ENCODE measurements at places on chromosomes 3 and 15. TPM values are rescaled to one million over a fixed set of nuclear protein-coding genes. Genes with fewer than 3 reads are reported as not detected.

- DNase-seq = no peak
These were observed 759.6 kb downstream of the SQOR start for GRCh38 chr15:46394463-46394862.

Gene TEX55
- total RNA-seq = not detected

GRCh38 chr3:130686833-130687232 lies 59.8 kb downstream of the PIK3R4 start:
- no peak for DNase-seq

GRCh38 chr3:113541519-113541918 lies 9.2 kb downstream of the SIDT1 start:
- no peak for DNase-seq

- DNase-seq = no peak
These were observed 28.8 kb upstream of the ST3GAL6 start for GRCh38 chr3:98734306-98734705.

Gene HCN4
- total RNA-seq = 0.17 TPM

GRCh38 chr3:312160-312733 lies 115.7 kb downstream of the CHL1 start:
- no peak for DNase-seq

DNA sequence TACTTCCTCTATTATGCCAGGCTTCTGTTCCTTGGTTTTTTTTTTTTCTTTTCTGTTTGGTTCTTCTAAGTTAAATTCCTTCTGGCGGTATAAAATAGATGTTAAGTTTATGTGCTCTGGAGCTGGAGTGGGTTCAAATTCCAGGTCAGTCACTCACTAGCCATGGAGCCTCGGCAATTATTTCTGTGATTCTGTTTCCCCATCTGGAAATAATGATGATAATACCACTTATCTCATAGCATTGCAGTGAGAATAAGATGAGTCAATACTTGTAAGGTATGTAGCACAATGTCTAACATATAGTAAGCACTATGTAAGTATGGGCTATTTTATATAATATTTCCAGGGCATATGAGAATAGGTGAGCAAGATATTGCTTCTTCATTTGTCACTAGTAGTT lies 33.2 kb upstream of the ZDHHC23 start:
- no peak for DNase-seq

DNA sequence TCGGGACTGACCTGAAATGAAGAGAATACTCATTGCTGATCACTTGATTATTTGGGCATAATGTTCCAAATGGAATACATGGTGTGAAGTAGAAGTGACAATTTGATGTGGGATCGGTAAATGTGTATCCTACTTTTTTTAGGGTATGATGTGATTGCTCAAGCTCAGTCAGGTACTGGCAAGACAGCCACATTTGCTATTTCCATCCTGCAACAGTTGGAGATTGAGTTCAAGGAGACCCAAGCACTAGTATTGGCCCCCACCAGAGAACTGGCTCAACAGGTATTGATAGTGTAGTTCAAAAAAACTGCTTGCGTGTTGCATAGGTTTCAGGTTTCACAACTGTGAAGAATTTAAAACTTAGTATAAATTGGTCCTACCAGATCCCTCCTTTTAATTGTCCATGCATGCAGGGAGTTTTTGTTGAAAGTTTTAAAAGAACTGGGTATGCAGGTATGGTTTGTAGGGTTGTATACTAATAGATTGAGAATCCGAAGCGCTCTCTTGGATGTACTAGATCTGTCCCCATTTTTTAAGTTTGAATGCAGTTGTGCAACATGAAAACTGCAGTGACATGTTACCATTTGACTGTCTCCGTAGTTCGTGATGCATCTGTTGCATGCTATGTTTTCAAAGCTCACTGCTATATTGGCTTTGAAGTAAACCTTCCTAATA lies 1.6 kb downstream of the EIF4A2 start:
- DNase-seq = no peak

- no peak for DNase-seq
These were observed 105.3 kb upstream of the UBE3A start for GRCh38 chr15:25544076-25544475.

Gene IMPG2
- 0.78 TPM for total RNA-seq

Gene ANKRD34C
- total RNA-seq = not detected

DNA sequence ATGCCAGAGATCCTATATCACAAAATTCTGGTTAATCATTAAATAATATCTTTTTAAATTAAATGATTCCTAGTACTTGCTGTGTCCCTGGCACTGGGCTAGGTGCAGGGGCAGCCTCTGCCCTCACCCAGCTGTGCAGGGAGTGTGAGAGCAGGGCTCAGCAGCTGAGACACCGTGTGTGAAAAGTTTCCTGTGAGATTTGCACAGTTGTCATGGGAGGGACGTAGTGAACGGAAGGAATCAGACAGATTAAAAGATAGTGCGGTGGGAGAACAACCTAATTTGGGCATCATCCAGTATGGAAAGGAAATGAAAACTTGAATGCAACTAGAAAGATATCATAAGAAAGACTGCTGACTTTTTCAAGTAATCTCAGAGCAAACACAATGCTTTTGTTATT lies 204.1 kb downstream of the SSR3 start:
- DNase-seq = no peak

DNA sequence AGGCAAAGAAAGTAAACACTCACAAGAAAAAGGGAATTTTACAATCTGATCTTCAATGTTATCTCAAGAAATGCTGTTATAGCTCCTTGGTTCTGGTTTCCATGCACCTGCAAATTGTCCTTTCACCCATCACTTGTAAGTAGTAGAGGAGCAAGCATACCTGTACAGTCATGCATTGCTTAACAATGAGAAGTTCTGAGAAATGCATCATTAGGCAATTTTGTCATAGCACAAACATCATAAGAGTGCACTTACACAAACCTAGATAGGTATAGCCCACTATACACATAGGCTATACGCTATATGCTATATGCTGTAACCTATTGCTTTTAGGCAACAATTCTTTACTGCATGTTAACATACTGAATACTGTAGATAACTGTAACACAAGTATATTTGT lies 672.3 kb downstream of the FHIT start:
- DNase-seq = no peak

GRCh38 chr3:160501325-160501724 lies 51.7 kb upstream of the TRIM59 start:
- no peak for DNase-seq

DNA sequence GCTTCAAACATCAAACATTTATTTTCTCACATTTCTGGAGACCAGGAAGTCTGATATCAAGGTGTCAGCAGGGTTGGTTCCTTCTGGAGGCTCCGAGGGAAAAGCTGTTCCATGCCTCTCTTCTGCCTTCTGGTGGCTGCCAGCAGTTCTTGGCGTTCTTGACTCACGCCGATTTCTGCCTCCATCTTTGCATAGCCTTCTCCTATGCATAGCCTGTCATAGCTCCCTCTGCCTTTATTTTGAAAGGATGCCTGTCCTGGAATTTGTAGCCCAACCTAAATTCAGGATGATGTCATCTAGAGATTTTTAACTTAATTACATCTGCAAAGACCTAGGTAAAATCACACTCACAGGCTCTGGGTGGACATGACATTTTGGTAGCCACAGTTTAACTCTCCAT lies 70.4 kb downstream of the RGMA start:
- DNase-seq = no peak

DNA sequence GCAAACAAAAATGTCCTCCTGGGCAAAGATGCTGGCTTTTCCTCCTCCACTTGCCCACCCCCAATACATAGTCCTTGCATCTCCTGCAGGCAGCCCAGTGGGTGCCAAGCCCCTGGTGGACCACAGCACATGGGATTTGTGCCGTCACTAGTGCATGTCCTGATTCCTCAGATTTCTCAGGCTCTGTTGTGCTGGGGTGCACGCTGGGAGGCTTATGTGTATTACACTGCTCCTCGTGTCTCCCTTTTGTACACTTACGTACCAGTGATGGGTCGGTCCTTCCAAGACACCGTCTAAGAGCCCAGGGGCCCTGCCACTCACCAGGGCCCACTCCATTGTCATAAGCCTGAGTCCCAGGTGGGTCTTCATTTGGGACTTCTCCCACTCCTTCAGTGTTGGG lies 70.1 kb downstream of the PLXNA1 start:
- DNase-seq = no peak

Gene HRH1
- 6.2 TPM for total RNA-seq

DNA sequence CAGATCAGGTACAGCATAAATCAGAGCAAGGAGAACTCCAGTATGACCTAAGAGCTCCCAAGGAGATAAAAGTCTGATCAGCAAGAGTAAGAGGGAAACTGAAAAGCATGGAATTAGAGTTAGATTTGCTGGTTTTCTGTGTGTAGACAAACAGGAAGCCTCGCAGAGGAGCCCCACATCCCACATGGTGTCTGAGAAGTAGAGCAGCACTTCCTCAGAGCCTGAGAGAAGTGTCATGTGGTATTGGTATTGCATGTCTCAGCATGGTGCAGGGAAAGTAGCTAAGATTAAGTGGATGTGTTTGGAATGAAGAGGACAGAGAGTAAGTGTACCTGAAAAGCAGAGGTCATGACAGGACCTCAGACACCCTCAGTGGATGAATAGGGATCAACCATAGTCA lies 175.4 kb upstream of the GBE1 start:
- DNase-seq = no peak

GRCh38 chr15:45180201-45180600 lies 7.6 kb downstream of the SHF start:
- no peak for DNase-seq

- DNase-seq = no peak
These were observed 125.8 kb upstream of the GALNT15 start for GRCh38 chr3:16048435-16049318.

Gene FSD2
- not detected for total RNA-seq

- no peak for DNase-seq
These were observed 93.7 kb upstream of the BOC start for GRCh38 chr3:113117511-113118234.

- no peak for DNase-seq
These were observed 35.4 kb upstream of the XCR1 start for GRCh38 chr3:46062679-46063078.

DNA sequence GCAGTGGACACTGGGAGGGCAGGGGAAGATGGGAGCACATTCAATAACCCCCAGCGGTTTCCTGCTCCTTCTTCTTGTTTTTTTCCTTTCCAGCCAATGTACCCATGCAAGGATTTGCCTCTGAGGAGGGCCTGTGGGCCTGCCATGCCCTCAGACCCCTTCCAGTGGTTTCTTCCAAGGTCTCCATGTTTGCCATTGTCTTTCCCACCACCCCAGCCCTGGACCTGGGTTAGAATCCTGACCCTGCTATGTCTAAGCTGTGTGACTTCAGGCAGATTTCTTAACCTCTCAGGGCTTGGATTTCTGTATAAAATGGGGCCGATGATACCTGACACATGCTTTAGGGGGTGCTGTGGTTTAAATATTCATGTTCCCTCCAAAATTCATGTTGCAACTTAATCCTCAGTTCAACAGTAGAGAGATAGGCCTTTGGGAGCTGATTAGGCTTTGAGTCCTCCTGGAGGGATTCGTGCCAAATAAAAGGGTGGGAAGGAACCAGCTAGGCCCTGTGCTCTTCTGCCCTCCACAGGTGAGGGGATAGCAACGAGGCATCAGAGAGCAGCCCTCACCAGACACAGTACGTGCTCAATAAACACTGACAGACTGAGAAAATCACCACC lies 46.3 kb upstream of the FLNB start:
- no peak for DNase-seq

DNA sequence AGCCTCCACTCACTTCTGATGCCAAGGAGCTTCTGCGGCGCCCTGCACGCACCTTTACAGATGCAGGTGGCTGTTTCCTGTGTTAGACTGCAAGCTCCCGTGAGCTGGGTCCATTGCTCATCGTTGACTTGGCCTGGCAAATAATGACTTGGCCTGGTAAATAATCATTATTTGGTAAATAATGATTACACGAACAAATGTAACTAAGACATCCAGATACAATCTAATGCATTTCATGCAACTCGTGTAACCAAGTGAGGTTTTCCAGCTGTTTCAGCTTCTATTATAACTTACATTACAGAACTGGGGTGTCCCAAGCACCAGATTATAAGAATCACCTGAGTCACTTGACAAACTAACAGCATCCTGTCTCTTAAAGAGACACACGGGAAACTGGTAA lies 92.1 kb upstream of the BHLHE40 start:
- DNase-seq = no peak

DNA sequence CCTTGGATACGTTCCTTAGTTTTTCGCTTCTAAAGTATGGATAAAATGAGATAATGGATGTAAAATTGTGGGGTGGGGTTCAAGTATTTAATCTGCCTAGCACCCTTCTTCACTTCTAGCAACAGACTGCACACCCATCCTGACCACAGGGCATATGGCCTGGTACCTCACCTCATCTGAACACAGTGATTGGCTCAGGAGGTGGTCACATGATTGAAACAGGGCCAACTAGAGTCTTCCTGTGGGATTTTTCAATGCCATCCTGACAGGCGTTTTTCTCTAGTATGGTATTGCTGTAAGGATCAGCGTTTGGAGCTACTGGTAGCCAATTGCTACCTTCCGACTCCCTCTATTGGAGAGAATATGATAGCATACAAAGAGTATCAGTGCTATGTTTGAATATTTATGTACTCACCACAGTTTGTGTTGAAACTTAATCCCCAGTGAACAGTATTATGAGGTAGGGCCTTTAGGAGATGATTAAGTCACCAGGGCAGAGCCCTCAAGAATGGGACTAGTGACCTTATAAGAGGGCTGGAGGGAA lies 172.2 kb downstream of the PPM1L start:
- no peak for DNase-seq

DNA sequence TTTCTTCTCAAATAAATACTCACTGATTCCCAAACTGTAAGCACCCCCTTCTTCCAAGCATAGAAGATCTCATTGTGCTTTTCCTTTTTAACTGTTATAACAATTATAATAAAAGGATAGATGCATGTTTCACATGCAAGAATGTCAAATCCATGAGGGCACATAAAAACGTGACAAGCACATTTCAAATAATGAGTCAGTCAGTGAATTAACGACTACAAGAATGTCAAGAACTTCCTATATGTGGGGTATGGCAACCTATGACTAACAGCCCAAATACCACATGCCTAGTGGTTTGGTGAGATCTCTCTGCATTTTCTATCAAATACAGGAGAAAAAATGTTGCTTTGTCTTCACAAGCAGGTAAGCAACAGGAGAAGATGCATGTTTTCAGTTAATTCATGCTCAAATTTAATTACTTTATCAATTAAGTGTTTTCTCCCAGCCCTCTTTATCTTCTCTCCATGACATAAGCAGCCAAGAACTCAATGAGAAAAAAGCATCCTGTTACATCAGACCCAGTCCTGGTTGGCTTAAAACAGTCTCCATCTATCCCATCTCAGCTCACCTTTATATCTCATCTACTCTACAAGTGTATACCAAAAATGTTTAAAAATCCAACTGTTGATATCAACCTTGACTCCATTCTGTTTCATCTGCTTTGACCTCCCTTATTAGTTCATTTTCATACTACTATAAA lies 181.5 kb upstream of the LMCD1 start:
- no peak for DNase-seq

Gene ZNF502
- total RNA-seq = 5.8 TPM

GRCh38 chr3:112740835-112741234 lies 99.9 kb upstream of the CCDC80 start:
- DNase-seq = no peak

- DNase-seq = no peak
These were observed 132.2 kb upstream of the TBC1D5 start for GRCh38 chr3:17874636-17875035.

- peak; percentile 89 for DNase-seq
These were observed 22.6 kb upstream of the RBP1 start for GRCh38 chr3:139561959-139562676.
